Neural crest cell (in vitro differentiated cells): ENCODE measurements at places on chromosomes 6 and 20.

DNA sequence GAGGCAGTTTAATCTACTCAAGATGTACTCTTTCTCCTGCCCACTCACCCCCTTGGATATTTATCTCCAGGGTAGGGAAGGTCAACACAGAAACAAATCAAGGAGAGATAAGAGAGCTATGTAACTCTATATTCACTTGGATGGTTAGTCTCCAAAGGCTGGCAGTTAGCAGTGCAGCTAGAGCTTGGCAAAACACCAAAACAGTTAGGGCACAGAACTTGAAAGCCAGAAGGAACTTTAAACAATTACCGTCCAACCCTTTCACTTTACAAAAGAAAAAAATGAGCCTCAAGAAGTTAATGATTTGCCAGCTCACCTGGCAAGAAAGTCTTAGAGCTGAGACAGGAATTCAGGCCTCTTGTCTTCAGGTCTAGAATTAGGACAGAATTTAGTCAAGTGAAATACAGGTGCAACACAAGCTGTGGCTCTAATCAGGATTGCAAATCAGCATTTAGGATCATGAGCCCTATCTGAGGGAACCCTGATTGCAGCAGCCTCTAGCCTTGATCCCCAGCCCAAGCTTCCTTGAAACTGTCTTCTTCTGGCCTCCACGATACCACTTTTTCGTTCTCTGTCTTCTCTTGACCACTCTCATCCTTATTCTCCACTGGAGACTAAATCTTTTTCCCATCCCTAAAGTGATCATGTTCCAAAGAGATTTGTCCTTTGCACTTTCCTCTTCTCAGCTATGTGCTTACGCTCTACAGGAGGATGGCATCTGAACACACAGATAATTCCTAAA is 14.9 kb downstream of the NEDD9 start:
- no peak overlapping the region for H3K27ac ChIP-seq
- no peak for DNase-seq
- no peaks in the 10 kb centered on the region for H3K27me3 ChIP-seq
- peaks cover 12% of the 10 kb centered on the region for H3K36me3 ChIP-seq
- peaks cover 60% of the 10 kb centered on the region for H3K4me1 ChIP-seq
- no peak overlapping the region for H3K4me3 ChIP-seq

- no peak overlapping the region for H3K27ac ChIP-seq
- H3K36me3 ChIP-seq: no peaks in the 10 kb centered on the region
- H3K4me3 ChIP-seq: no peak overlapping the region
- no peaks in the 10 kb centered on the region for H3K27me3 ChIP-seq
- DNase-seq: no peak
- H3K4me1 ChIP-seq: peaks cover 17% of the 10 kb centered on the region
Observed at GRCh38 chr6:134060491-134061106, 8.2 kb upstream of the SLC2A12 start.

DNA sequence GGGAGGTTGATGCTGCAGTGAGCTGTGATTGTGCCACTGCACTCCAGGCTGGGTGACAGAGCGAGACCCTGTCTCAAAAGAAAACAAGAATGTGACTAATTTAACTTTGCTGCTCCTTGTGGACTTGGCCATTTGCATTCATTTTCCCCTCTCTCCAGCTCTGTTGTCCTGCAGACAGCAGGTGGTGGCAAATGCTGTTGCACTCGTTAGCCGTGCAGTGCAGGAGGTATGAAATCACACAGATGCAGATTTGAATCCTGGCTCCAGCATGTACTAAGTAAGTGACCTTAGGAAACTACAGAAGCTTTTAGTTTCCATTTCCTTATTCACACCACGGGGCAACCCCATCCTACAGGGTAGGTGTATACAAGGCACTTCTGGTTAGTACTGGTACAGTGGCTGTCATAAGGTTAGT is 9.6 kb upstream of the BEND3 start:
- no peak overlapping the region for H3K4me3 ChIP-seq
- no peaks in the 10 kb centered on the region for H3K27me3 ChIP-seq
- DNase-seq: no peak
- no peaks in the 10 kb centered on the region for H3K36me3 ChIP-seq
- peaks cover 20% of the 10 kb centered on the region for H3K4me1 ChIP-seq
- H3K27ac ChIP-seq: no peak overlapping the region

DNA sequence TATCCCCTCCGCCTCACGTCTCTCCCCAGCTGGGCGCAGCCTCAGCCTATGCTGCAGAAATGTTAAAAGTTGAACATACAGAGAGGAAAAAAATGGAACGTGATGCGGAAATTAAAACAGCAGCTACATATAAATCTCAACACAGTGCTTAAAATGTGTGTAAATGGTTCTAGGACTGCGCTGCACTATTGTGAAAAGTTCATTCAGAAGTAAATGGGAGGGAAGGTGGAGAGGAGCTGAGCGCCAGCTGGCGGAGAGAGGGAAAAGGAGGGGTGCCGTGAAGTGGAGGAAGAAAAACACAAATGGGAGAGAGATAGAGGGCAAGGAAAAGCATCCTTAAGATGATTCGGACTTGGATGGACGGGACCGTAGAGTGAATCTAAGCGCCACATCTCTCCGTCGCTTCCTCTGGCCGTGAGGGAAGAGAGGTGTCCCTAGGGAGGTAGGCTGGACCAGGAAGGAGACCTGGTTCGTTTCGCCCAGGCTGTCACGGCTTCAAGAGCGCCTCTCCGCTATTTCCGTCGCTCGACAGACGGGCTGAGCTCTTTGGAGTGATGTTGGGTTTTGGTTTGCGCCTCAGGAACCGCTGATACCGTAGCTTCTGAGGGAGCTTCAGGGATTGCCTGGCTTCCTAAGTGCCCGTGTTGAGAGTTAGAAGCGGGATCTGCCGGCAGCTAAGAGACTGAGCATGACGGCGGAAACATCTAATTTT is 113.7 kb downstream of the TRIM27 start:
- peak overlapping the region; percentile 66 for H3K4me3 ChIP-seq
- H3K36me3 ChIP-seq: peaks cover 2% of the 10 kb centered on the region
- peaks cover 98% of the 10 kb centered on the region for H3K27me3 ChIP-seq
- peaks cover 26% of the 10 kb centered on the region for H3K4me1 ChIP-seq
- H3K27ac ChIP-seq: no peak overlapping the region

DNA sequence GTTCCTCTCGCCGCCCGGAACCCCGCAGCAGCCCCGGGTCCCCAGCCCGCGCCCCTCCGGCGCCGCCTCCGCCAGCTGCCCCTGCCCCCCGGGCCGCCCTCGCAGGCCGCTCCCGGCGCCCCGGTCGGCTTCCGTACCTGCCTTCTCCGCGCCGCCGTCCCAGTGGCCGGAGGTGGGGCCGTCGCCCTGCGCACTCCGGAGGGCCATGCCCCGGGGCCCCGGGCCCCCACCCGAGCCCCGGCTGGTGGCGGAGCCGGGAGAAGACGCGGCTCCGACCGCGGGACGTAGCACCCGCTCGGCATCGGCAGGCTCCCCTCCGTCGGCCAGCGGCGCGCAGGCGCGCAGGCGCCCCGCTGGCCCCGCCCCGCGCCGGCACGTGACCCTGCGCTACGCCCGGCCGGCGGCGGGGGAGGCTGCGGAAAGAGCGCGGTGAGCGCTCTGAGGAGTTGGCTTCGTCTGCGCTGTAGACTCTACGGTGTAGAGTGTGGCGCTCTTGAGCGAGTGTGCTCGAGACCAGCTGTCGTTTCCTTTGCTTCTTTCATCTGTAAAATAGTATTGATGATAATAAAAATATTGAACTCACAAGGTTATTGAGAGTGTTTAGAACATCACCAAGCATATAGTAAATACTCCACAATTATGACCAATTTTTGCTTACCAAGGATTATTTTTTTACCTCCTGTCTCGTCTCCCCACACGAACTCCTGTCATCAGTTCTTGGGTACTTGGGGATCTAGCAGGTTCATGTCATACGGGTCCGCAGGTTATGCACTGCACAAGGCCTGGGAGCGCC is at the start of gene TBC1D20:
Gene TBC1D20, minus strand, starts transcription at position 335 of the 793 bp plus-strand sequence. Its CDS starts 128 bp downstream, at position 207.
- peaks cover 43% of the 10 kb centered on the region for H3K4me1 ChIP-seq
- DNase-seq: peak; percentile 70
- H3K27me3 ChIP-seq: peaks cover 4% of the 10 kb centered on the region
- peaks cover 2% of the 10 kb centered on the region for H3K36me3 ChIP-seq

DNA sequence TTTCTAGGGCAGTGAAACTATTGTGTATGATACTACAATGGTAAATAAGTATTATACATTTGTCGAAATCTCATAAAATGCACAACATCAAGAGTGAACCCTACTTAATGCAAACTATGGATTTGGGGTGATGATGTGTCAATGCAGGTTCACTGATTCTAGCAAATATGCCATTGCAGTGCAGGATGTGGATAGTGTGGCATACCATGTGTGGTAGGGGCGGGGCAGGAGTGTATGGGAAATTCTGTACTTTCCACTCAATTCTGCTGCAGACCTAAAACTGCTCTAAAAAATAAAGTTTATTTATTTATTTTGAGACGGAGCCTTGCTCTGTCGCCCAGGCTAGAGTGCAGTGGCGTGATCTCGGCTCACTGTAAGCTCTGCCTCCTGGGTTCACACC is 44.3 kb downstream of the ABHD12 start:
- no peak overlapping the region for H3K4me3 ChIP-seq
- H3K4me1 ChIP-seq: peaks cover 5% of the 10 kb centered on the region
- H3K36me3 ChIP-seq: peaks cover 7% of the 10 kb centered on the region
- H3K27me3 ChIP-seq: no peaks in the 10 kb centered on the region
- H3K27ac ChIP-seq: no peak overlapping the region

GRCh38 chr6:143885116-143885515 is 20.8 kb downstream of the ZC2HC1B start:
- no peaks in the 10 kb centered on the region for H3K4me1 ChIP-seq
- no peaks in the 10 kb centered on the region for H3K27me3 ChIP-seq
- H3K27ac ChIP-seq: no peak overlapping the region
- no peaks in the 10 kb centered on the region for H3K36me3 ChIP-seq
- no peak for DNase-seq

DNA sequence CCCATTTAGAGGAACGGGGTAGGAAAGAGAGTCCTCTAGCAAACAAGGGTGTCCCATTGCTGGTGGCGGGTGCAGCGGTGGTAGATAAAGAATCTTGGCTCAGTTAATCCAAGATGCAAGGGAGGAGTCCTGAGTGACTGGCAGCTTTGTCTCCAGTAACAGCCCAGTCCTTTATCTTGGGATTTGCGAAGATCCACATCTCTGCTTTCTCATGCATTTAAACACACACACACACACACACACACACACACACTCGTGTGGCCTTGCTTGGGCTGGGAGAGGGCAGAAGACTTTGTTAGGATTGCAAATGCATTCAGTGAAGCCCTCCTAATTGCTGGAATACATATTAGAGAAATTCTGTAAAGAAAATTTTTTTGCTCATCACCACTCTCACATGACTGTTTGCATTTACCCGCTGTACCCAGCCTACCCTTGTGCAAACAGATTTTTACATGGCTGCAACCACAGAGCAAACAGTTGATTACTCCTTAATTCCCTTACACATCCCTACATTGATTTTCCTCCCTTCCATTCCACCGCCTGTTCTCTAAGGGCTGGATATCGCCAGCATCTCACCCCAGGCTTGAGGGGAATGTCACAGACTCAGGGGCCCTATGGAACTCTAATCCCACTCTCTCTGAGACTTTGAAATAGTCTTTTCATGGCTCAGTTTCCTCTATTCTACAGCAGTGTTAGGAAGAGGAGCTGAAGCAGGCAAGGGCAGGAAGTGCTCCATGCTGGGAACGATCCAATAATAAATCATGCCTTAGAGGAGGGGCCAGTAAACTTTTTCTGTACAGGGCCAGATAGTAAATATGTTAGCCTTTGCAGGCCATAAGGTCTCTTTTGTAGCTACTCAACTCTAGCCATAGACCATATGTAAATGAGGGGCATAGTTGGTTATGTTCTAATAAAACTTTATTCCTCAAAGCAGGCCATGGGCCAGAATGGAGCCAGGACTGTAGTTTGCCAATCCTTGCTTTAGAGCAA is 3.5 kb downstream of the C6orf132 start:
- H3K27me3 ChIP-seq: peaks cover 53% of the 10 kb centered on the region
- no peak overlapping the region for H3K27ac ChIP-seq
- H3K36me3 ChIP-seq: no peaks in the 10 kb centered on the region
- peaks cover 22% of the 10 kb centered on the region for H3K4me1 ChIP-seq

DNA sequence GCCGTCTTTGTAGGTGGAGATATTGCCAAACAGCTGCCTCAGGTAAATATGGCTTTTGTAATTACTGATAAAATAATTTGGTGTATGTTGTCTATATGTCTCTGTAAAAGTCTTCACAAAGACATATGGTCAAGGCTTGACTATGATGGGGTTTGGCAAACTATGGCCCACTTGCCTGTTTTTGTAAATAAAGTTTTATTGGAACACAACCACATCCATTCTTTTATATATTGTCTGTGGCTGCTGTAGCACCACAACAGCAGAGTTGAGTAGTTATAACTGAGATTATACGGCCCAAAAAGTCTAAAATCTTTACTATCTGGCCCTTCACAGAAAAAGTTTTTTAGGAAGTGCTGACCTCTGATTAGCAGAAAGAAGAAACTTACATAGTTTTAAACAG is 133.6 kb downstream of the DNAH8 start:
- H3K27me3 ChIP-seq: peaks cover 31% of the 10 kb centered on the region
- no peak for DNase-seq
- H3K27ac ChIP-seq: no peak overlapping the region
- peaks cover 8% of the 10 kb centered on the region for H3K4me1 ChIP-seq

GRCh38 chr6:56899311-56899710 is 55.6 kb upstream of the BEND6 start:
- no peaks in the 10 kb centered on the region for H3K27me3 ChIP-seq
- no peak overlapping the region for H3K4me3 ChIP-seq

DNA sequence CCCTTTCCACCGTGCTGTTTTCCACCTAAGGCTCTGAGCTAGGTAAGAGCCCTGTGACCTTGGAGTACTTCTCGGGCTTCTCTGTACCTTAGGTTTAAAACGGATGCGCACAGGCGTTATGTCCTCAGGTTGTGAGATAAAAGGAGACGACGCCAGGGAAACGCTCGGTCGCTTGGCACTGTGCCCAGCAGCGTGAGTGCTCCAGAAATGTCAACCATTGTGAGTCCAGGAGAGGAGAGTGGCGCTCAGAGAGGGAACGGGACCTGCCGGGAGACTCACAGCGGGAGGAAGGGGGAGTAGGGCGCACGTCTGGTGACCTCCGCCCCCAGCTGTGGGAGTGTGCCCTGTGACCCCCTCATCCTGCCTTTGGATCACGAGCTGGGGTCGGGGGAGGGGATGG is 33.8 kb upstream of the SCRT2 start:
- peaks cover 41% of the 10 kb centered on the region for H3K27me3 ChIP-seq
- H3K4me3 ChIP-seq: peak overlapping the region; percentile 83
- H3K4me1 ChIP-seq: peaks cover 10% of the 10 kb centered on the region
- no peak overlapping the region for H3K27ac ChIP-seq
